ENCODE measurements at places on chromosomes 7 and 10.

DNA sequence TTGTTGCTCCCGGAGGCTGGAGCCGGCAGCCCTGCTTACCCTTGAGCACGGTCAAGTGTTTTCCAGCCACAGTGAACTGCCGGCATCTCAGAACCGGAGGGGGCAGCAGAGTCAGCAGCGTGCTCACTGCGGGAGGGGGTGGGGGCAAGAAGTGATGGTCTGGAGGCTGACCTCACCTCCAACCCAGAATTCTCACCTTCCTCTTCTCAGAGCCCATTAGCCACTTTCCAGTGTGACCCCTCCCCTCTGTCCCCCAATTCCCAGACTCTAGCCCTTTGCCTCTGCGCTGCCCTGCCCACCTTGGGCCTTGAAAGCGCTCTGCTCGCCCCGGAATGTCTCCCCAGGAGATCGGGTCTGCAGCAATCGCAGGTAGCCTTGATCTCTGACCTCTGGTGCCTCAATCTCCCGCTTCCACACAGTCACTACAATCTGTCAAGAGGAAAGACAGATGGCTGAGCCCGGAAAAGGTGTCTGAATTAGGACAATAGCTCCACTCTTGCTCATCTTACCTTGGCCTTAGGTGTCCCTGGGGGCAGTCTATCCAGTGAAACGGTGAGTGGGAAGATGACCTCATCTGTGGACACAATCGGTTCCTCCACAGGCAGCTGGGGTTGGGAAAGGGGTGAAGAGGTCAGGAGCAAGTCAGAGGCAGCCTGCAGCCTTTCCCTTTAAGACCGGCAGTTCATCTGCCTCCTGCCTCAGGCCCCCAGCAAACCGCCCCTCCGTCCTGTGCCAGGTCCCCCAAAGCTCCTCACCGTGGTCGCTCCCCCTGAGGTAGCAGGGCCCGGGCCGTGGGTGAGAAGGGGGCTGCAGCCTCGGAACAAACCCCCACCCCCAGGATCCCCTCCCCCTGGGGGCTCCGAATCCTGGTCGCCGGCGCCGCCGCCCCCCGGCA lies 942 bp downstream of the TRAPPC14 start:
- DNase-seq: no peak

DNA sequence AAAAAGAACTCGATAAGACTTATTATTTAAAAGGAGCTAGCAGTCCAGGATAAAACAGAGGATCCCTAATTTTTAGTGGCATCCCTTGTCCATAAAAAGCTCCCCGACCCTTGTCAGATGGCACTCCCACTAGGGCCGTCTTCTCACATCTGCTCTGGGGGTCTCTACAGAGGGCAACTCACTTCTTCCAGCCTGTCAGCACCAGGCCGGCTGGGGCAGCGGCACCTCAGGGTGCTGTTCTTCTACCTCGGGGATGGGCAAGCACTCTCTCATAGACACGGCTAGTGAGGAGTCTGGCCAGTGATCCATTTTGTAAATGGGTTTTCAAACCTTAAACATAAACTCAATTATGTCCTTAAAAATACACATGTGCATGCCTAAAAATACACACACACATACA lies 134.7 kb downstream of the PRPF18 start:
- DNase-seq: no peak

GRCh38 chr7:121288894-121289293 lies 39.9 kb upstream of the WNT16 start:
- no peak for DNase-seq

- no peak for DNase-seq
Observed at GRCh38 chr7:71618278-71618677, 486.3 kb downstream of the GALNT17 start.

DNA sequence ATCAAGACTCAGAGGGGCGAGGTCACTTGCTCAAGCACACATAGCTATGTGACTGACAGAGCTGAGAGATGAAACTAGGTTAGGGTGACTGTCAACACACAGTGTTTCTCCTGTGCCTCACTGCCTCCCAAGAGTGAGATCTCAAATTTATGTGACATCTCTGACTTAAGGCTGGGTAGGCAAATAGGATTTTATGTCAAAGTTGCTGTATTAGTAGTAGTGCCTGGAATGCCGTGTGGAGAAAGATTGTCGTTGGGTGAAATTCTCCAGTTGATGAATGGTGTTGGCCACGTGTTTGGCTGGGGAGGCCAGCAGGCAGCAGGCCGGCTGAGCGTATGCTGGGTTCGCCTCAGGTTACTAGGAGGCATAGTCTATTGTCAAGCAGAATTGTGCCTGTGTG lies 148.3 kb upstream of the BMPER start:
- DNase-seq: no peak

GRCh38 chr7:93535616-93536015 lies 38.9 kb downstream of the CALCR start:
- DNase-seq: no peak

GRCh38 chr7:98301693-98302470 lies 20.4 kb downstream of the BRI3 start:
- DNase-seq: no peak

DNA sequence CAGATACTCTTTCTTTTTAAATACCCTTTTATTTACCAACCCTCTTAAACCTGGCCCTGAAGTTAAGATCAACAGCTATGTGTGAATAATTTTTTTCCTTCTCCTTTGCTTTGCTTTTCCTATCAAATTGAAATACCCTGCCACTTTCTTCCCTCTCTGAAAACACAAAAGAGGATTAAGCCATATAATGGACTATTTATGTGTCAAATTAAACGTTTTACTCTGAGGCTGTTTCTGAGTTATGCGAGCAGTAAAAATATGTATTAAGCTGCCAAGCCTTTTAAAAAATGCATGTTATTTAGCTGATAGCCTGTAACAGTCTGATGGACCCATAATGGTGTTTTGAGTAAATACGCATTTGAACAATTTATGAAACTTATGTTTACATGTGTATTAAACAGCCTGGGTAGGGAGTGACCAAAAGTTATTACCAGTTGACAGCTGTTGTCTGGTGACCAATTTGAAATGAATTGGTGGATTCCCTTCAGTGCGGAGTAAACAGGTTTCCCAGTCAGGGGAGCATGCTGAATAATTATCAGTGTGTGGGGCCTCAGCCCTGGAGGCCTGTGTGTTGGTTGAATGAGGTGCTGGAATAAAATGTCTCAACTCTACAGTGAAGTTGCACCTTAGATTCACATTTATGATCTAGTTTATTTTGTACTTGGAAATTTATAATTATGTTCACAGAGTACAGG lies 89.6 kb downstream of the AUTS2 start:
- no peak for DNase-seq

- DNase-seq: no peak
Observed at GRCh38 chr10:61481597-61481996, 28.4 kb upstream of the TMEM26 start.

- no peak for DNase-seq
Observed at GRCh38 chr7:128933180-128933891, 4.4 kb upstream of the IRF5 start.

DNA sequence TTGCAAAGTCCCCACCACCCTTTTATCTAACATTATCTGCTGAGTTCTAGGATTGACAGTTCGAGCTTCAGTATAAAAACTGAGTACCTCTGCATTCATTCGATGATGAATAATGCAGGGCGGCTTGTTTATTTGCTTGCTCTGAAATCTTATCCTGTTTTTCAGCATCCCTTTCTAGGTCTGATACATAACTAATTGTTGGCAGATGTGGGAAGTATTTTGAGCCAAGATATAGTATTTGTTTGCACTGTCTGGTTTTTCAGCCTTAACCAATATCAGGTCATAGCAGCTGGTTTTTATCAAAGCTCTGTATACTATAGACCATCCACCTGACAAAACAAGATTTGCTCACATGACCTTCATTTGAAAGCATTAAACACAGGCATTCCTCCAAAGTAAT lies 161.4 kb downstream of the TFEC start:
- no peak for DNase-seq

DNA sequence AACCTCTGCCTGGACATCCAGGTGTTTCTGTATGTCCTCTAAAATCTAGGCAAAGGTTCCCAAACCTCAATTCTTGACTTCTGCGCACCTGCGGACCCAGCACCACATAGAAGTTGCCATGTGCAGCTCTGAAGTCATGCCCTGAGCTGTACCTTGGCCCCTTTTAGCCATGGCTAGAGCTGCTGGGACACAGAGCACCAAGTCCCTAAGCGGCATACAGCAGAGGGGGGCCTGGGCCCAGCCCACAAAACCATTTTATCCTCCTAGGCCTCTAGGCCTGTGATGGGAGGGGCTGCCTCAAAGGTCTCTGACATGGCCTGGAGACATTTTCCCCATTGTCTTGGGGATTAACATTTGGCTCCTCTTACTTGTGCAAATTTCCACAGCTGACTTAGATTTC lies 14.6 kb downstream of the TMEM243 start:
- DNase-seq: no peak

- no peak for DNase-seq
Observed at GRCh38 chr10:106551501-106552062, 612.9 kb downstream of the SORCS1 start.

DNA sequence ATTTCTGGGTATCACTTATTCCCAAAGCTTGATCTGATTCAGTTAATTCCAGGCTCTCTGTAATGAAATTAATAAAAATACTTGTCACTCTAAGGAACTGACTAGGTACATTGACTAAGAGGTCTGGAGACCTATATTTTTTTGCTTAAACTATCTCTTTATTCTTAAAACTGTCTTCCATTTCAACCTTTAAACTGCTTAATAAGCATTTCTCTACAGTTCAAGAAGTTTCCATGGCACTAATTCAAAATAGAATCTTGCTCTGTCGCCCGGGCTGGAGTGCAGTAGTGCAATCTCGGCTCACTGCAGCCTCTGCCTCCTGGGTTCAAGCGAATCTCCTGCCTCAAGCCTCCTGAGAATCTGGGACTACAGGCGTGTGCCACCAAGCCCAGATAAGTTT lies 117.4 kb downstream of the MTPAP start:
- DNase-seq: no peak

- no peak for DNase-seq
Observed at GRCh38 chr10:110985497-110986275, 66.3 kb downstream of the SHOC2 start.

GRCh38 chr10:25682203-25682851 lies 251.7 kb upstream of the MYO3A start:
- DNase-seq: no peak

DNA sequence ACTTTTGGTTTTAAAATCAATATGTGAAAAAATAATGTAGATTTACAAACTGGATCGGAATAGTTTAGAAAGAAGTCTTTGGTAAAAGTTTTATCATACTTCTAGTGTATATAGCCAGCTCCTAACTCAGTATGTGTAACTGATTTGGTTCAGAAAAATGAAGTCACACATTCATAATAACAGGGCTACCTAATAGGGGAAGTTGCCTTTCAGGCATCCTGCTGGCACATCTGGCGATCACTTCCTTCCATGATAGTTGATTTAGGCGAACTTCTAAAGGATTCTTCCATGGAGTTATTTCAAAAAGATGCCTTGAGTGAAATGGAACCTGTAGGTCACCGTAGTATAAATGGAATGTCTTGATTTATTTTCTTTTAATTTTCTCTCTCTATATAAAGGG lies 69.1 kb downstream of the SHH start:
- DNase-seq: no peak

- no peak for DNase-seq
Observed at GRCh38 chr7:157513682-157514081, 176.9 kb downstream of the DNAJB6 start.

DNA sequence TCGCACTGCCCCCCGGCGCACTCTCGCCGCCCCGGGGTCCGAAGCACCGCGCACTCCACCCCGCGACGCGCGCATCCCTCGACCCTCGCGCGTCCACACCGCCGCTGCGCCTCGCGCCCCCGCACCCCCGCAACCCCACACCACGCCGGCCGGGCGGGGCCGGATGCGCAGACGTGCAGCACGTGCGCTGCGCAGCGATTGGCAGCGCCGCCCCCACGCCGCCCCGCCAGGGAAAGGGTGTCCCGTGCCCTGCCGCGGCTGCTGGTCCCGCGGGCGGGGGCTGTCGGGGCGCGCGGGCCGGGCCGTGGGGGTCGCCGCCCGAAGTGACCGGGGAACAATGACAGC lies 53.7 kb upstream of the KDM7A start:
- peak; percentile 82 for DNase-seq

DNA sequence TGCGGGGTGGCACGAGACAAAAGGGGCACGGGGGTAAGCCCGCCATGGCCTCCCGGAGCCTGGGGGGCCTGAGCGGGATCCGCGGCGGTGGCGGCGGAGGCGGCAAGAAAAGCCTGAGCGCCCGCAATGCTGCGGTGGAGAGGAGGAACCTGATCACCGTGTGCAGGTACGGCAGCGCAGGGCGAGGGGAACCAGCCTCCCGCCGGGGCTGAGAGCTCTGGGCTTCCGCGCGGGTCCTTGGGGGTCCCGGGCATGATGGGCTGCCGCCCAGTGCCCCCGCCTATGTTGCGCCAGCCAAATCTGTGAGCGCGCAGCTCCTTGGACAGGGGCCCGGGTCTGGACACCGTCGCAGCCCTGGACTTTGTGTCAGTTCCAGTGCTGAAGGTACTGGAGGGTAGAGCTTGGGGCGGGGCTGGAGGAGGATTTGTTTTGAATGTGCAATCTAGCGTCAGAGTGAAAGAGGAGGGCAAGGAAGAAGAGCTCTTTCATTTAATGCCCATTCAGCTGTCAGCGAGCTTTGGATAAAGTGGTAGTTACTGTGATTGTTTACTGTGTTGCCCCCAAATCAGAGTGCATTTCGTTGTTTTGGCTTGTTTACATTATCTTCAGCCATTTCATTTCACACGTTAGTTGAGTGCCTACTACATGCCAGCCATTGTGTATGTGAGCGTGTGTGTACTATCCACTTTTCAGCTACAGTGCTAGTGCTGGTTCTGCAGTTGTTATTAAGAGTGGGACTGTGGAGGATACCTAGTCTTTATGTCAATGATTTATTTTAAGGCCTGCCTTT lies 777 bp downstream of the RUNDC3B start:
- DNase-seq: no peak

DNA sequence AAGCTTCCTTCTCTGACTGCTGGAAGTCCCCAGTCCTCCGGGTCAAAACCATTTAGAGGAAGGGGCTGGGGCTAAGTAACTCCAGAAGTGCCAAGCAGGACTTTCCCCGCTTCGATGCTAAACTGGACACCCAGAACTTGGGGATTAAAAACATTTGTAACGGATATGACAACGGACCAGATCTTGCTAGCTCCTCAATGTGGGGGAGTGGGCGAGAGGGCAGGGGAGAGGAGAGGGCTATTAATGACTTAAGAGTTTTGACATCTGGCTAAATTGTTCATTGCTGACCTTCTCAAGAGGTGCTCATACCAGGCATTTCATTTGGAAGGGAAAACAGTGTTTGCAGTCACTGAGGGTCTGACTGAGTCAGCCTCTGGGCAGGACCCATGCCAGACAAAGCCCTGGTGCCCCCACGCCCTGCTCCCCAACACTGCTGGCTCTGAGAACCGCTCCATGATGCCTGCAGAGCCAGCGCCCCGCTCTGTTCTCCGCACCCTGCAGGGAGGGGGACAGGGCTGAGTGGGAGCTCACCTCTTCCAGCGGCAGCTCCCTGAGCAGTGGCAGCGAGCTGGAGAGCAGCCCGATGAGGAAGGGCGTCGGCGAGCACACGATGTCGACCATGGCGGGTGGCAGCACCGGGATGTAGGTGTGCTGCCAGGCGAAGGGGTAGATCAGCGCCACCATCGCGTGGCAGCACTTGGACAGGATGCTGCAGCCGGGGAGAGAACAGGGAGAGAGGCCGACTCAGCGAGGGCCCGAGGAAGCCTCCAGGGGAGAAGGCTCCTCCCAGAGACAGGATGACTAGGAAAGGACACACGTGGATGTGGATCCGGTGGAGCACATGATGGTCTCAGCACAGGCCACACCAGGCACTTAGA lies 47.7 kb upstream of the MKRN1 start:
- DNase-seq: no peak

All from activated naive CD4-positive, alpha-beta T cell (primary cell).